ENCODE measurements at places on chromosomes 6 and 20.

DNA sequence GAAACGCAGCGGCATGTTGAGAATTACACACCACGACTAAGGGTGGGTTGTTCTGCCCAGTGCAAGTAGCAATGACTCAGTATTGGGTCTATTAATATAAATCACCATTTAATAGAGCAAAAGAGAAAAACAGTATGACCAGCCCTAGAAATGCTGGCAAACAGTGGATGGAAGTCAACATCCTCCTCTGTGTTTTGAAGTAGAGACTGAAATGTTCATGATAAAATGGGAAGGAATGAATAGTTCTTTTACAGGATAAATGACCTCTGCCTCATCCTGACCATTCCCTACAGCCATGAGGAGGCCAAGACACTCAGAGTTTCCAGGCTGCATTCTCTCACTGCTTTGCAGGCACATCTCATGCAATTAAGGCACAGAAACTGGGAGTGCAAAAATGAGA, 111.8 kb downstream of the PSMB1 start:
- no peak for DNase-seq

DNA sequence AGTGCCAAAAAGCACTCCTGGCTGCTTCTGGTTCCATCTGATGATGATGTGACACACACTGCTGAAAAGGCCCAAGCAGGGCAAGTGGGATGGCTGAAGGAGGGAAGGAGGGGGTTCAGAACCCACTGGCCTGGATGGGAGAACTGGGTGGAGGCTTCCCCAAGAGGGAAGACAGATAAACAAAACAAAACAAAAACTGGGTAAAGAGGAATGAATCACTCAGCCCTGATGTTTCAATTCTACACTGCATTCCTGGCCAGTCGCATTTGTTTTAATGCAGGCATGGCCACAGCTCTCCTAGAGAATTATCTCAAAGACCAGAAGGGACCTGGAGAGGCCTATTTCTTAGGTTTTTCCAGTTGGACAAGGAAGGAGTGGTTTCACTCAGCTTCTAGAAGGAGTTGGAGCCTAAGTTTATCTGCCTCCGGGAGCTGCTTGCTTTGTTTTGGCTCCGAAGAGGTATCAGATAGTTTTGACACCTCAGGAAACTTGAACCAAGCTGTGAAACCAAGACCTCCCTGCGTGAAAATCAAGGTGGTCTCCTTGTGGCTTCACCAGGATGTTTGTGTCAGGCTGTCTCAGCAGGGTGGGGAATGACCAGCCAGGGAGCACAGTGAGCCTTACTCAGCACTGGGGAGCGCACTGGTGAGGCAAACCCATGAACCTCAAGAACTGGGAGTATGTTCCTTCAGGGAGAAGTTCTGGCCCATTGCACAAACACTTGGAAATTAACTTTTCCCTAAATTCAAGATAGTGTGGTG, 16.1 kb downstream of the TTPAL start:
- no peak for DNase-seq

DNA sequence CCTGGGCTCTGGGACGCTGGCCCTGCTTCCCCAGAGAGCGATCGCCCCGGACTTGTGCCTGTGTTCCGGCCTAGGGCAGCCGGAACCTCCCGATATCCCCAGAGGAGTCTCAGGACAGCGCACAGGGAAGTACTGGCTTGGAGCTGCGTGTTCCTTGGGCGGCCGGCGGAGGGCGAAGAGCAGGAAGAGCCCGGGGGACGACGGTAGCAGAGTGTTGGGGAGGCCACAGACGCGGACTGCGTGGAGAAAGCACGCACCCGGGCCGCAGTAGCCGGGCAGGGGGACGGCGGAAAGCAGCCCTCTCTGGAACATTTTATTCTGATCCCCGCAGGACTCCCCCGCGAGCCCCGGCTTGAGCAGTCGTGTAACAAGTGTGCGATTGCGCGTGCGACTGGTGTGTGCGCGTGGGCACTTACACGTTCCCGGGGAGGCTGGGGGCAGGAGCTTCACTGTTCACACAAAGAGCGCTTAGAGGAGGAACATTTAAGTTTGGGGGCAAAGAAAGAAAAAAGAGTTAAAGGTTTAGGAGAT, 36.1 kb downstream of the NCR2 start:
- peak; percentile 18 for DNase-seq

- no peak for DNase-seq
Observed at GRCh38 chr20:58138395-58138794, 90.1 kb downstream of the ANKRD60 start.
